ENCODE measurements at places on chromosomes 13 and 19.

DNA sequence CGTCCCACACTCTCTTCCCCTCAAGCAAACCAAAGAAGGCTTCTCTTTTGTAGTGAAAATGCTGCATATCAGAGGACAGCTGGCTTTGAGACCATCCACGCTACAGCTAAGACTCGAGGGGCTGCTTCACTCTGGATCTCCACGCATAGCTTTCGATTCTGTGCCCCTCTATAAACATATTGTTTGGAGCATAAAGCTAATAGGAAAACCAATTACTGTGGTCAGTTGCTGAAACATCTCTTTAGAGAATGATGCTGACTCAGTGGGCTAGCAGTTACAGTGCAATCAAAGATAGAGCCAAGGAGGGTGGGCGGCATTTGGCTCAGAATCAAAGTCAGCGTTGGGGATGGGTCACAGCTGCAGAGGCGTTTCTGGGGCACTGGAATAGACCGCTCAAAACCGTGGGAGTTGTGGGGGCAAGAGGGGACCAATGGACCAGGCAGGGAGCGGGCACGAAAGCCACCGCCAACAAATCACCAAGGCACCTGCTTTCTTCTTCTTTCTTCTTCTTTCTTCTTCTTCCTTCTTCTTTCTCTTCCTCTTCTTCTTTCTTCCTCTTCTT is 76.7 kb downstream of the RASL11A start:
- DNase-seq, result no peak

DNA sequence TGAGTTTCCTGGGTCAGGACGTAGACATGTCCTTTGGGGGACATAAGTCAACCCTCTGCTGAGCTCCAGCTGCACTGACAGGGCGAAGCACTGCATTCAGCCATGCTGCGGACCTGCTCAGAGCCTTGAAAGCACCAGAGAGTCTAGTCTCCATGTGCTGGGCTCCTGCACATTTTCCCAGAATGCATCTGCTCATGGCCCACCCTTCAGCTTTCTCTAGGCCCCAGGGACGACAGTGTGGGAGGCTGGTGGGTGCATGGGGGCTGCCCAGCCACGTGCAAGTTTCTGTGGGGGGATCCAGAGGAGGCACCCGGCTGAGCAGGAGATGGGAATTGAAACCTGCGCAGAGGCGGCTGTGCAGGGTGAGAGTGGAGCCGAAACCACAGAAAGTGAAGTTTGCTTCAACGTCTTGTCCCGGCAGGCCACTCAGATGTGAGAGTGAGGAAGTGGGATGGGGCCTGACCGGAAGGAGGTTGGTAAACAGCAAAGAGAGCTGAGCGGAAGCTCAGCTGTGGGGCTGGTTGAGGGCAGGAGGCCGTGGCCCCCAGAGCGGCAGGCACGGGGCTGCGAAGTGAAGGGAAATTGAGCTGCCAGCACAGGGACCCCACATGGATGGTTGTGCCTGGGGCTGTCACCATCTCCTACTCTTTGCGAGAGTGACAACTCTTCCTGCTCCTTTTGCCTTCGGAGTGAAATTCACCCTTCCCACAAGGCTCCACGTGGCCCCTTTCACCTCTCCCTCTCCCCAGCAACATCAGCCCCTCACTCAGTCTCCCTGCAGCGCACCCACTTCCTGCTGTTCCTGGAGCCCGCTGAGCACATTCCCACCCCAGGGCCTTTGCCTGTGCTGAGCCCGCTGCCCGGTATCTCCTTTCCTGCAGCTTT is 11.8 kb downstream of the PGLS start:
- DNase-seq, result peak; percentile 72

DNA sequence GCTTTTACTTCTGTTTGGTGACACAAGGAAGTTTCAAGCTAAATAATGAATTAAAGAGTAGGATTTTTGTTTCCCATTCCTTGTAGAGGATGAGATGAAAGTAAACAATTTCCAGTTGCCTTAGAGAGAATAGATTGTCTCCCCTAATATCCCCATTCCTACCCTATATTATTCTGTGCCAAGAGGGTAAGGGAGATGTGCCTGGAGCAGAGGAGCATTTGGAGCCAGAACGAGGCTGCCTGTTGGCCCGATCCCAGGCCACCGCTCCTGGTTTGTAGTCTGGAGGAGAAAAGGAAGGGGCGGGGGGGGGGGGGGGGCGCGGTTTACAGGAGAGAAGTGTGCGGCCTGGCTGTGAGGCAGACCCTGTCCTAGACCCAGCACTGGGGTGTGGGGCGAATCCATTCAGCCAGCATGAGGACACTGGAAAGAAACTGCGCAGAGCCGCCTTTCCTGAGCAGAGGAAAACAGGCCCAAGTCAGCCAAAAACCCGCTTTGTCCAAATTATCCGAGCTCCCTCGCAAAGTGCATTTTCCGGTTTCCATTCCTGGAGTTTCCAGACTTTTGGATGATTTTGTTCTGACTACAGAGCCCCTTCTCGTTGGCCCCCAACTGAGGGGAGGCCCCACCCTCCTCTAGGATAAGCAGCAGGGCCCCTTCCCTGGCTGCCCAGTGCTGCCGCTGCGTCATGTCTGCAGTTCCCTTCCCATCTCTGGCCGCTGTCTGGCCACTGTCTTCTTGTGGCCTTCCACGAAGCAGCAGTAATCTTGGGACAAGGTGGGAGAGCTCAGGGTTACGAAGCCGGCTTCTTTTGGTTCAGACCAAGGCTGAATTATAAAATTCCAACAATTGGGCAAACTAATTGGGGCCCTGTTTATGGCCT is 23.0 kb downstream of the NFIX start:
- no peak for DNase-seq

DNA sequence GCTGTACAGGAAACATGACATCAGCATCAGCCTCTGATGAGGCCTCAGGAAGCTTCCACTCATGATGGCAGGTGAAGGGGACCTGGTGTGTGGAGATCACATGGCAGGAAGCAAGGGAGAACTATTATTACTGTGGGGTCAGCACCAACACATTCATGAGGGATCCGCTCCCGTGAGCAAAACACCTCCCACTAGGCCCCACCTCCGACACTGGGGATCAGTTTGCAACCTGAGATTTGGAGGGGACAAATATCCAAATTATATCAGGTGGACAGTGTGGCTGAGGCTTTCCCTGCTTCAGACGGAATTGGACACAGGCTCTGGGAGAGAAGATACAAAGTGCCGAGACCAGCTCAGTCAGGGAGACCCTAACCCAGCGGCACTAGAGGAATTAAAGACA is 5.7 kb upstream of the ZNF792 start:
- no peak for DNase-seq

DNA sequence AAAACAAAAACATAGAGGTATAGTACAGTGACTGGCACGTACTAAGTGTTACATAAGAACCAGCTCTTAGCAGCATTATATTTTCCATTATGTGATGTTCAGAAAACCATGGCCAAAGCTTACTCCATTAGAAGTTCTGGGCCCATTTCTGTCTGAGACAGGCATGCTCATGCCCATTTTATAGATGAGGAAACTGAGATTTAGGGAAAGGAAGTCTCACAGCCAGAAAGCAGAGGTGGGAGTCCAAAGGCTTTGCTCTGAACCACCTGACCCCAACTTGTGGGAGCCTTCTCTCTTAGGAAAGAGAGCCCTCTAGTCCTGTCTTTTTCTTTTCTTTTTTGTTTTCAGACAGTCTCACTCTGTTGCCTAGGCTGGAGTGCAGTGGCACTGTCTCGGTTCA is 2.3 kb downstream of the AP2S1 start:
- DNase-seq, result no peak
